ENCODE measurements at places on chromosomes 16 and 17. TPM values are rescaled to one million over a fixed set of nuclear protein-coding genes. Genes with fewer than 3 reads are reported as not detected.
A peak's percentile ranks its signal among the peaks of the same experiment; 100 is the strongest.

- DNase-seq = no peak
- H3K4me3 ChIP-seq = peak overlapping the region; percentile 97
- peaks cover 5% of the 10 kb centered on the region for H3K36me3 ChIP-seq
- H3K4me1 ChIP-seq = peaks cover 15% of the 10 kb centered on the region
Observed at GRCh38 chr17:39926135-39926587, 1.2 kb downstream of the ORMDL3 start.

ARHGAP44 gene
- 10.1 TPM for total RNA-seq

GRCh38 chr17:54111576-54111975 lies 288.8 kb downstream of the KIF2B start:
- H3K36me3 ChIP-seq = no peaks in the 10 kb centered on the region
- no peak overlapping the region for H3K27ac ChIP-seq
- no peaks in the 10 kb centered on the region for H3K27me3 ChIP-seq
- H3K4me1 ChIP-seq = no peaks in the 10 kb centered on the region
- DNase-seq = no peak

EPX gene
- not detected for total RNA-seq

DNA sequence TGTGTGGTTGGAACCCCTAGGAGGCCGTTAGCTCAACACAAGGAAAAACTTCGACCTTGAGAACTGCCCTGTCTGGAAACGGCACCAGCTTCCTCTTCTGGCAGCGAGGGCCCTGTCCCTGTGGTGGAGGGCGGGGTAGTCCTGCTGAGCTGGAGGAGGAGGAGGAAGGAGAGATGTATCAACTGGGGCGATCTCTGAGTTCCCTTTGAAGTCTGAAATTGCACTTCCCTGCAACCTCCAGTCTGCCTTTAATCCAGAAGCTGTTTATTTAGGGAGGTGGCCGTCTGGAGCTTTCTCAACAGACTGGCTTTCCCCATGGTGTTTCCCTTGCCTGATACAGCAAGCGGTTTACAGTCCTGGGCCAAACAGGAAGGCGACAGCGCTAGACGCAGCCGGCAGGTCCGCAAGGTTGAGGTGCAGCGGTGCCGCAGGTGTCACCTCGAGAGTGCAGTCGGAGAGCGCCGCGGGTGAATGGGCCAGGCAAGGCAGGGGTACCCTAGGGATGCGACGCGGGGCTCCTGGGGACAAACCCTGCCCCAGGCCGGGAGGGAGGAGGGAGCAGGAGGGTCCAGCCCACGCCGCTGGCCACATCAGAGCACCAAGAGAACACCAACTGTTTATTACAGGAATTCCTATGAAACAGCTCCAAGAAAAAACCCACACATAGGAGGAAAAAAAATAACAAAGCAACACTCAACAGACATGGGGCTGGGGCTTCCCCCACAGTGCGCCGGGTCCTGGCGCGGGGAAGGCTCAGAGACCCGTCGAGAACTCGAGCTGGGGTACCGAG lies 11.4 kb upstream of the MRPS23 start:
- peaks cover 33% of the 10 kb centered on the region for H3K4me1 ChIP-seq
- peak overlapping the region; percentile 76 for H3K4me3 ChIP-seq
- peak; percentile 75 for DNase-seq
- H3K36me3 ChIP-seq = no peaks in the 10 kb centered on the region
- peaks cover 44% of the 10 kb centered on the region for H3K27me3 ChIP-seq

DNA sequence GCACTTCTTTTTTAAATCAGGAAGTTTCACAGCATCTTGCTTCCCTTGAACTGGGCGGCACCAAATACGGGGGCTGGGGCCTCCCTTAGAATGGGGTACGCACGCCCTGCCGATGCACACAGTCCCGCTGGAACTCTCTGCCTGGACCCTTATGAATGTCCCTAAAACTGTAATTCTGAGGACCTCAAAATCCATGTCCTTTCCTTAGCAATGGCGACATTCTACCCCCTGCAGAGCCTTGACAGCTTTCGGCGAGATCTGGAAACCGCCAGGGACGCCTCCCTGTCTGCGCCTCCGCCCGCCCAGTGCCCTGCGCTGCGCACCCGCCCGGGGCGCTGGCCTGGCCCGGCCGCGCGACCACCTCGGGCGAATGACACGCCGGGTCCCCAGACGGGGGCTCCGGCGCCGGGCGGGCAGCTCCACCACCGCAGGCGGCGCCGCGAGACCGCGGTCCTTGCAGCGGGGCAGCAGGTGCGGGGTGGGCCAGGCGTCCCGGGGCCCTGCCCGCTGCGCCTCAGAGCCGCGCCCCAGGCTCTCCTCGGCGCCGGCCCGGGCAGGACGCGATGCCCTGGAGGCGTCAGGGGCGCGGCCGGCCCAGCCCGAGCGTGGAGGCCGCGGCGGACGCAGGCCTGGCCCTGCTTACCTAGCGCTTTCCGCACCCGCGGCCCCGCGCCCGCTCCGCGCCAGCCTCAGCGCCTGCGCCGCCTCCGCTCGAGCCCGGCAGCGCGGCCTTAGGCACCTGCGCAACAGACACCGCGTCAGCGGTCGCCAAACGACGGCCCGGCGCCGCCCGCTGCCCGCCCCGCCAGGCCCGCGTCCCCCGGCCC lies 548 bp downstream of the HAGH start:
- no peak overlapping the region for H3K27ac ChIP-seq
- H3K4me3 ChIP-seq = peak overlapping the region; percentile 65
- peaks cover 17% of the 10 kb centered on the region for H3K4me1 ChIP-seq
- peak; percentile 76 for DNase-seq

GRCh38 chr16:59385959-59386358 lies 651.8 kb upstream of the GOT2 start:
- H3K4me3 ChIP-seq = no peak overlapping the region
- DNase-seq = no peak
- no peaks in the 10 kb centered on the region for H3K27me3 ChIP-seq
- no peak overlapping the region for H3K27ac ChIP-seq
- H3K4me1 ChIP-seq = no peaks in the 10 kb centered on the region
- no peaks in the 10 kb centered on the region for H3K36me3 ChIP-seq

CDH11 gene
- 8.9 TPM for total RNA-seq
